Stimulated activated CD8-positive, alpha-beta memory T cell treated with anti-CD3 and anti-CD28 coated beads, Interleukin-7, amount 100 ng/mL, for 1 hour (primary cell): ENCODE measurements at places on chromosomes 6 and 20.

- no peak for DNase-seq
Measured at GRCh38 chr20:32160341-32160740, 47.2 kb downstream of the PLAGL2 start.

DNA sequence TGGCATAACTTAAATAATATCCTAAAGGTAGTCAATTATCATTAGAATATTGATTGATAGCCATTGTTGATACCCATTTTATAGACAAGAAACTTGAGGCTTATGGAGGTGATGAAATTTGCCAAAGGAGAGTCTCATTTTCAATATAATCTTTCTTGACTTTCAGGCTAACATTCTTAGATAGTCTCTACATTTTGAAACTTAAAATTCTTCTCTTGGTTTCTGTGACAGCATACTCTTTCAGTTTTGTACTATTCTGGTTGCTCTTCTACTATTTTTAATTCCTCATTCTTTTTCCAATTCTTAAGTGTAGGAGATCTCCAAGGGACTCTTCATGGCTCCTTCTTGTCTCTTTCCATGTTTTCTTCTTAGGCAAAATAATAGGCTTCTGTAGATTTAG, 3.7 kb upstream of the SH3BGRL2 start:
- DNase-seq, result no peak

- DNase-seq, result no peak
Measured at GRCh38 chr6:145841668-145842067, 27.1 kb upstream of the FBXO30 start.

DNA sequence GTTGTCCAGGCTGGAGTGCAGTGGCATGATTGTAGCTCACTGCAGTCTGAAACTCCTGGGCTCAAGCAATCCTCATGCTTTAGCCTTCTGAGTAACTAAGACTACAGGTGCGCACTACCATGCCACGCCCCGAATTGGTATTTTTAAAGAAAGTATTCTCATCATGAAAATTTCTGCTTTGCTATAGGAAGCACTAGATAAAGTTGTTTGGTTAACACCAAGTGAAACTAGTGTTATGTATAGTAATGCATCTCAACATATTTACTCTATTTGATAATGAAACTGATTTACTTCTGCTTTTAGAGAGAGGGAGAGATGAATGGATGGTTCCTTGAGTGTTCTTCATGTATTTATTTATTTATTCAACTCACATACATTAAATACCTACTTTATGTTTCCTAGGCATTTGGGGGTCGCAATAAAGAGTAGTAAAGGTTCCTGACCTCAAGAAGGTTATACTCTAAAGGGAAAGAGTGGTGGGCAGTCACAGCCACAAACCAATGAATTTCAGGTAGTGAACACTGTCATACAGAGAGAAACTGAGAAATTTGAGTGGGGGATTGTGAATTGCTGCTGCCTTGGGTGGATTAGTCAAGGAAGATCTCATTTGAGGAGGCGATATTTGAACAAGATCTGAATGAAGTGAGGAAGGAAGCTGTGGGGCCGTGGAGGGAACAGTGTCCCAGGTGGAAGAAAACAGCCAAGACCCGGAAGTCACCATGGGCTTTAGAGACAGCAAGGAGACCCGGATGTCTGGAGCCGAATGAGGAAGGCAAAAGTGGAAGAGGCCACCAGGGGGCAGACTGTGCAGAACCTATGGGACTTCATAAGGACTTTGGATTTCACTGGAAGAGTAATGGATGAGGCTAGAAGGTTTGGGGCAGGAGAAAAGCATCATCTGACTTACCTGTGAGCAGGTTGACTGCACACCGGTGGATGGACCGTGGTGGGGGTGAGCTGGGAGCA, 185.6 kb downstream of the TSHZ2 start:
- DNase-seq, result peak; percentile 18

GRCh38 chr6:42350911-42351310, 100.8 kb downstream of the TRERF1 start:
- DNase-seq, result no peak

DNA sequence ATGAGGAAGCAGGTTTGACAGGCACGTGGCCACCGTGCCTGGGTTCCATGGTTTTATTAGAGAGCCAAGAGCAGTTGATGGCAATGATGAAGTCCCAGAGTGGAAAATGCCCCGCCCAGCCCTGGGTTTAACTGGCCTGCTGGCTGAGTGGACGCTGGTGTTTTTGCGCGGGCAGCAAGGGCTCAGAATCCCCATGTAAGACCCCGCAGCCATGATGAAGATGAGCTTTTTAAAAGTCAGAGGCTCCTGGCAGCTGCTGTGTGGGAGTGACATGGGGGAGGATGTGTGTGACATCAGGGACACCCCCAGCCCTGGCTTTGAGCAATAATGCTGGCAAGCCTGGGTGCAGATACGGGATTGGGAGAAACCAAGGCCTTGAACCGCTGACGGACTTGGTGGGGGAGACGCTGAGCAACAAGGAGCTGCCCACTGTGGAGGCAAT, 33.0 kb upstream of the SLCO4A1 start:
- no peak for DNase-seq

DNA sequence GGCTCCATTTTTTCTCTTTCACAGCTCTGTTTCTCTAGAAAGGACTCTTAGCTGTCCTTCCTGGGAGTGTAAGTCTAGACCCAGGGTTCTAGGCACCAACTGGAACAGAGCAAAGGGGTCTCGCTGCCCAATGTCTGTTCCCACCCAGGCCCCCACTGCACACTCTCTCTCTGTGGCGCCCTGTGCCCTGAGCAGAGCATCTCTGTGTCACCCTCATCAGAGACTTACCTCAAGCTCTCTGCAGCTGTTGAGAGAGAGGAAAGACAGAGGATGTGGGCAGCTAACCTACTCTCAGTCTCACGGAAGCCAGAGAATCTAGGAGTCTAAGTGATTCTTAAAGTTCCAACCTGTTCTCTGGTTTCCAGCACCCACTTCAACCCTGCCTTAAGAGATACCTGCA, 9.5 kb downstream of the NCR2 start:
- peak; percentile 17 for DNase-seq

GRCh38 chr6:32108094-32108627, 977 bp downstream of the TNXB start:
- no peak for DNase-seq

DNA sequence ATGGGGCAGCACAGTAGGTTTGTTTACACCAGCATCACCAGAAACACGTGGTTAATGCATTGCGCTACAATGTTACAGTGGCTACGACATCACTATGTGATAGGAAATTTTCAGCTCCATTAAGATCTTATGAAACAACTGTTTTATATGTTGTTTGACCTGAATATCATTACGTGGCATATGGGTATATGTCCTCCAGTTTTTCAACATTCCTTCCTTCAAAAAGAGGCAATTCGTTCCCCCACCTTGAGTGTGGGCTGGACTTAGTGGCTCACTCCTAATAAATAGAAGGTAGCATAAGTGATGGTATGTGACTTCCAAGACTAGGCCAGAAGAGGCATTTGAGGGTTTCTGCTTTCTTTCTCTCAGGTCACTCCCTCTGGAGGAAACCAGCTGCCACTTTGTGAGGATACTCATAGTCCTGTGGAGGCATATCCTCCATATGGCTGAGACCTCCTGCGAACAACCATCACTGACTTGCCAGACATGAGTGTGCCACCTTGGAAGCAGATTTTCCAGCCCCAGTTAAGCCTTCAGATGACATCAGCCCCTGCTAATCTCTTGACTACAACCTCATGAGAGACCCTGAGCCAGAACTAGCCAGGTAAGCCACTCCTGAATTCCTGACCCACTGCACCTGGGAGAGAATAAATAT, 2.3 kb upstream of the TRAM2 start:
- no peak for DNase-seq

GRCh38 chr6:139981768-139982181, 607.3 kb upstream of the CITED2 start:
- no peak for DNase-seq

GRCh38 chr6:46689657-46690056, 2.0 kb downstream of the TDRD6 start:
- DNase-seq, result no peak

DNA sequence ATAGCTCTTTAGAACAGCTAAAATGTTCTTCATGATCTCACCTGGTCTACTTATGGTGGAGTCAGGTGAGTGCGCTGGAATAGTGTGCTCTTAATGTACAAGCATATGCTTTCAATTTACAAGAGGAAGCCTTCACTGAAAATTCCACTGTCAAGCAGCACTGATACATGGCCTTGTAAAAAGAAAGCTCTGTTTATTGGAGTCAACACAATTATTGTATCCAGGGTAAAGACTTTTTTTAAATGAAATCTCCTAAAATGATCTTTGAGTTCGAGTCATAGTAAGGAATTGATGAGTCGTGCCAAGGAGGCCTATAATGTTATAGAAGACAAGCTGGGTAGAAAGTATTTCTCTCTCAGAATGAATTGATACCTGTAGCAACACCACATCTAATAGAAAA, 41.6 kb upstream of the CARMIL1 start:
- DNase-seq, result no peak

GRCh38 chr20:50720582-50720981, 10.8 kb upstream of the PARD6B start:
- no peak for DNase-seq
